ENCODE measurements at places on chromosomes 12 and 14. TPM values are rescaled to one million over a fixed set of nuclear protein-coding genes. Genes with fewer than 3 reads are reported as not detected.

DNA sequence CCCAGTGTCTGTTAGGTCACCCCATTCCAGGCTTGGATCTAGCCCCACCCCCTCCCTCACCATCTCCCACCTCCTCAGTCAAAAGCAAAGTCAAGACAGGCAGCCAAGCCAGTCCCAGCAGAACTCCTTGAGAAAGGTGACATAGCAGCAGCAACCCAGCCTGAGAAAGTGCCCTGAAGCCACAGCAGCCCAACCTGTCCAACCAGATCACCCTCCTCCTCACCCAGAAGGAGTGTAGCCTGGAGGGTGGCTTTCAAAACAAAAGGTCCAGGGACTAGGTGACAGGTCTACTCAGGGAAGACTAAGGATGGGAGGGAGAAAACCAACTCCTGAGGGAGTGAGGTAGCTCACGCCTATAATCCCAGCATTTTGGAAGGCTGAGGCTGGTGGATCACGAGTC, 5.2 kb downstream of the RAB15 start:
- DNase-seq = peak; percentile 77

NXPH4 gene
- not detected for total RNA-seq

- DNase-seq = no peak
Measured at GRCh38 chr12:48105321-48105866, 485 bp downstream of the SENP1 start.

DNA sequence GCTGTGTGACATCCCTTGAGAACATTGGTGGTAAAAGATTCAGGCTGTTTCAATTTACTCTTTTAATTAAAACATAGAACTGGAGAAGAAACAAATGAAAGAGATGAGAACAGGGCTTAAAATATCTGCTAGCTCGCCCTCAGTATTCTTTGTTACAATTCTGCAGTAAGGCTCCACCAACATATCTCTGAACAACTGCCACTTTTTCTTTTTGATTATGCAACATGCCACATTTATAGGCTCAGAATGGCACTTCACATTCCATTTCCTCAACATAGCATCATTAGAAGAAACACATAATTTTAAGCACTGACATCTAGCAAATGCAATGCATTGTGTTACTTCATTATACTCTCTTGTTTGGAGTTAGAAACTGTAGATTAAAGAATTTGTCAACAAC, 1315.2 kb downstream of the LRFN5 start:
- no peak for DNase-seq

GRCh38 chr12:29164477-29165393, 15.7 kb downstream of the FAR2 start:
- no peak for DNase-seq

TAS2R20 gene
- 1.2 TPM for total RNA-seq

GRCh38 chr12:106001837-106002218, 136.9 kb downstream of the NUAK1 start:
- DNase-seq = no peak

- no peak for DNase-seq
Measured at GRCh38 chr12:23356927-23357708, 592.4 kb downstream of the SOX5 start.

SMIM41 gene
- 6.1 TPM for total RNA-seq

WSCD2 gene
- 1.7 TPM for total RNA-seq

DNA sequence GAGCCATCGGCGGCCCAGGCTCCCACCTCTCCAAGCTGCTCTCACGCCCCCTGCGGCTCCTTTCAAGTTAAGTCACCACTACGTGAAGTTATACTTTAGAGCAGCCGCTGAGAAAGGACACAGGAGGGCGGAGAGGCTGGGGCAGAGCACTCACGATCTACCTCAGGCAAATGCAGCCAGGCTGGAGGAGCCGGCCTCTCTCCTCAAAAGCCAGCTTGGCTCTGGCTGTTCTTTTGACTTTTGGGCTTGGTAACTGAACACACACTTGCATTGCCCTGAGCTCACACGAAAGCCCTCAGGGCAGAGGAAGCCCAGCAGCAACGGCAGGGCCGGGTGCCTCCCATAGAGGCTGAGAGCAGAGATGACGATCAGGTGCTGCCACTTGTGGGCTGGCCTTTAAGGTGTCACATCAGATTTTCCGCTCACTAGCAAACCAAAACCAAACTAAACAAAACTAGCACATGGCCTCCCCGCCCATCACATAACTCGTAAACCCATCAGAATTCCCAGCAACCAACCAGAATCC, 75.2 kb downstream of the PITPNM2 start:
- DNase-seq = peak; percentile 74

UBR7 gene
- 13.8 TPM for total RNA-seq

IQSEC3 gene
- total RNA-seq = 4.6 TPM

DNA sequence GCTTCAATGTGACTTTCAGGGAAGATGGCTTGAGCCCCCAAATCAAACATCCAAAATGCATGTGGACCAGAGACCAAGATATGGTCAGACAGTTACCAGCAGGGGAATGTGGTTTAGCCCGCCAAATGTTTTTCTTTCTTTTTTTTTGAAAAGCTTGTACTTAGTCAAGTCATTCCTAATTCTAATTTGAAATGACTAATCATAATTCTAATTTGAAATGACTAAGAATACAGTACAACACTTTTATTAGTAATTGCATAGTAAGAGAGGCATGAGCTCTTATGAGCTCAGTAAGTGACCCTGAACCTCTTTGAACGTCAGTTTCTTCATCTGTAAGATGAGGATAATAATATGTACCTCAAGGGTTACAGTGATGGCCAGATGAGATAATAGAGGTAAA, 72.4 kb downstream of the HECTD4 start:
- DNase-seq = no peak

DNA sequence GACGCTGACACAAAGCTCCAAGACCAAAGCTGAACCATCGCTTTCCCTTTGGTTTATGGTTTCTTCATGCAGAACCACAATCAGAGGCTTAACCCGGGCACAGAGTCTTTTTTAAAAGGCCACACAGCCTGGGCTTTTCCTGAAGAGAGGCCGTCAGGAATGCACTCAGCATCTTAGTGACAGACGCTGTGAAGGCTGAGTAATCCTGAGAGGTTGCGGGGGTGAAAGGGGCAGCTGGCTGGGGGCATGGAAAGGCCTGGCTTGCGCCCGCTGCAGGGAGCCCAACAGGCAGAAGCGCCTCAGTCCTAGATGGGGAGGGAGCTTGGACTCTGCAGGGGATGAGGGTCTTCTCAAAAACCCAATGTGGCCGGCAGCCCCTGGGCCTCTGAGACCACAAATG, 13.6 kb downstream of the CTDSP2 start:
- no peak for DNase-seq

KLRG1 gene
- 3.3 TPM for total RNA-seq

DNA sequence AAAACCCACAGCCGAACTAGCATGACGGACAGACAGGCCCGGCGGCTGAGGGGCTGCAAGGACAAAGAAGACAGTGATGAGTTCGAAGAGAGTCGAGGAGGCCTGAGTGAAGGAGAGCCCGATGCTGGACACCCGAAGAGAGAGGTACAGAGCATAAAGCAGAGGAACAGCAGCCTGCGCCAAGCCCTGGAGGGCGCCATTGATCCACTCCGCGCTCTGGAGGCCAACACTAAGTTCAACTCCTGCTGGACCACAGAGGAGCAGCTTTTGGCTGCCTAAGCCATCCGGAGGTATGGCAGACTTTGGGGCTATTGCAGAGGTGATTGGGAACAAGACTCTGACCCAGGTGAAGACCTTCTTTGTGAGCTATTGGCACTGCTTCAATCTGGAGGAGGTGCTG, 7.8 kb upstream of the PLXNC1 start:
- DNase-seq = no peak

CD4 gene
- 67.6 TPM for total RNA-seq

GRCh38 chr12:2335109-2335508, 282.3 kb downstream of the CACNA1C start:
- DNase-seq = no peak

DNA sequence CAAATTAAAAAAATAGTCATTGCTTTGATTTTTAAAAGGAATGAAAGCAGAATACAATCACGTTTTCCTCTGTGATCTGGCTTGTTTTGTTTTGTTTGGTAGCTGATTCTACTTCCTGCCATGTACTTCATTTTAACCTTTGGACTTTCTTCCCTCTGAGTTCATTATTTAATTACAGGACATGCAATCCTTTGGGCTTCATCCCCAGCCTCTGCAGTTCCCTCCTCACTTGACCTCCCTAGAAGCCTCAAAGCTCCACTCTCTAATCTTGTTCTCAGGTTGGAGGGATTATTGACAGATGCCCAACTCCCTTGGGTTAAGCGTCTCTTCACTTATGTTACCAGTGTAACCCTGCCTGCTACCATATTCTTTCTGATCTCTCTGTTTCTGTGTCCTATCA, 967.9 kb upstream of the SEL1L start:
- DNase-seq = no peak

GRCh38 chr12:111430433-111431353, 25.0 kb downstream of the SH2B3 start:
- no peak for DNase-seq

DNA sequence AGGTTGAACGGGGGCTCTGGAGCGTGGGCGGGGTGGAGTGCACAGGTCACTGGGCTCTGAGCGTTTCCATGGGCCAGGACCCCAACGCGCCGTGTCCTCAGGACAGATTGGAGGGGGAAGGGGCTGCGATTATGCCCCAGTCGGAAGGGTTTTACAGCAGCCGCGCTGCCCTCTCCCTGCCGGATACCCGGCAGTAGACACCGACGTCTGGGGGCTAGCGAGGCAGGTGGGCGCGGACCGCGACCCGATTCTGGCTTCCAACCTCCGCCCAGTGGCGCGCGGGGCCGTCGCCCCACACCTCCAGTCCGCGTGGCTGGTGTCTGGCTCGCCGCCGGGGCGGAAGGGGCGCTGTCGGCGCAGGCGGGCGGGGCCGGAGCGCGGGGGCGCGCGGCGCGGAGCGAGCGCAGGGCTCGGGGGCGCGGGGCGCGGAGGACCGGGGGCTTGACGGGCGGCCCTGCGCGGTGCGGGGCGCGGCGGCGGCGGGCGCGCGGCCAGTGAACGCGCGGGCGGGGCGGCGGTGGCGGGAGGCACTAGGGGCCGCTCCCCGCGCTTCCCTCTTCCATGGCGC, 2.4 kb upstream of the KIF26A start:
- DNase-seq = peak; percentile 66

LYZ gene
- 1,056 TPM for total RNA-seq

TGM1 gene
- 12.3 TPM for total RNA-seq

DNA sequence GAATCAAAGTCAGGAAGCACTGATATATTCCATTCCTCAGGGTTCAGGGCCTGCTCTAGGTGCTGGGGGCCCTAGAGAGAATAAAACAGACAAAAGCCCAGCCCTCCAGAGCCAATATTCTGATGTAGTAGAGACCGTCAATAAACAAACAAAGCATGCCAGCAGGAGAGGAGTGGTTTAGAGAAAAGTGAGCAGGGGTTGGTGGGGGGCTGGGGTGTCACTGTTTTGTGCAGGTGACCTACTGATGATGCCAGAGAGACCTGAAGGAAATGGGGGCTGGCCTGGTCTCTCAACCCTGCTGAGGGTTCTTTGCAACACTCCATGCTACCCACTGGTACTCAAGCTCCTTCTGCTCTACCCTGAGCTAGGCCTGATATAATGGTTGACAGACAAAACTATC, 26.5 kb downstream of the IL26 start:
- DNase-seq = no peak

DNA sequence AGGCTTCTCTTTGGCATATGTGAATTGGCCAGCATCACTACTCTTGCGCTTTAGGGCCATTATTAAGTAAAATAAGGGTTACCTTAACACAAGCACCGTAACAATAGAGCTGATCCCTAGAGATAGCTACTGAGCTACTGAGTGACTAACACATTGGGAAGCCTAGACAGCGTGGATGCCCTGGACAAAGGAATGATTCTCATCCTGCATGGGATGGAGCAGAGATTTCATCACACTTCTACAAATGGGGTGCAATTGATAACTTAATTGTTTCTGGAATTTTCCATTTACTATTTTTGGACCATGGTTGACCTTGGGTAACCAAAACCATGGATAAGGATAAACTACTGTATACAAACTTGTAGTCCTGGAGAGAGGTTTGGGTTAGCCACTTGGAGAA, 57.1 kb downstream of the FBXO34 start:
- no peak for DNase-seq

- DNase-seq = no peak
Measured at GRCh38 chr14:69064596-69064995, 85.5 kb upstream of the ACTN1 start.

RTN1 gene
- 9.6 TPM for total RNA-seq

DNA sequence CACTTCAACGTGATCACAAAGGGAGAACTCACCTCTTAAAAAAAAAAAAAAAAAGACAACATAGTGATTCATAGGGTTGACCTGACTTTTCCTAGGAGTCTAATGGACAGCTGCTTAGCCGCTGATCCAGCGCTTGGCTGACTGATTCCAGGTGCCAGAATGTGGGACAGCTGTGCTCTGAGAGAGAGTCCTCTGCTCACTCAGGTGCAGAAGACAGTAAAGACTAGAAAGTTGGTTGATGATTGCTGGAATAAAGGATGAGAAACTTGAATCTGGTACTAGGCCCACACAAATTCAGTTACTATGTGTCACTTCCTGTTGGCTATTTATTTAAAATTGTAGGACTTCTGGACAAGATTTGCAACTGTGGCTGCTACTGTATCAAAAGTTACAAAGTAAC, 229.4 kb downstream of the CHST11 start:
- no peak for DNase-seq

GARIN6 gene
- total RNA-seq = not detected

GRCh38 chr14:33150666-33151428, 212.2 kb downstream of the NPAS3 start:
- no peak for DNase-seq

DNA sequence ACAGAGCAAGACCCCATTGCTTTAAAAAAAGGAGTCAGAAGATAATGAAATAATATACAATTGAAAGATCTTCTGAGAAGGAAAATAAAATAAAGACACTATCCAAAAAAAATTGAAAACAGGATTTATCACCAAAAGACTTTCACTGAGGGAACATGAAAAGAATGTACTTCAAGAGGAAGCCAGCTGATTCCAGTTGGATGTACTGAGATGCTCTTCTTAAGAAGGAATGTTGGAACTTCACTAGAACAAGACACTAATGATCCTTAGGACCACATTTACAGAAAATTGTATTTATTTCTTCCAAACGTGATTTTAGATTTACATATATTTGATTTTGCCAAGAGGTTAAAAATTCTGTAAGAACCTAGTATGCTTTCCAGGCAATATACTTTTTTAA, 65.6 kb upstream of the CNOT2 start:
- no peak for DNase-seq

HNRNPC gene
- 368 TPM for total RNA-seq

DNA sequence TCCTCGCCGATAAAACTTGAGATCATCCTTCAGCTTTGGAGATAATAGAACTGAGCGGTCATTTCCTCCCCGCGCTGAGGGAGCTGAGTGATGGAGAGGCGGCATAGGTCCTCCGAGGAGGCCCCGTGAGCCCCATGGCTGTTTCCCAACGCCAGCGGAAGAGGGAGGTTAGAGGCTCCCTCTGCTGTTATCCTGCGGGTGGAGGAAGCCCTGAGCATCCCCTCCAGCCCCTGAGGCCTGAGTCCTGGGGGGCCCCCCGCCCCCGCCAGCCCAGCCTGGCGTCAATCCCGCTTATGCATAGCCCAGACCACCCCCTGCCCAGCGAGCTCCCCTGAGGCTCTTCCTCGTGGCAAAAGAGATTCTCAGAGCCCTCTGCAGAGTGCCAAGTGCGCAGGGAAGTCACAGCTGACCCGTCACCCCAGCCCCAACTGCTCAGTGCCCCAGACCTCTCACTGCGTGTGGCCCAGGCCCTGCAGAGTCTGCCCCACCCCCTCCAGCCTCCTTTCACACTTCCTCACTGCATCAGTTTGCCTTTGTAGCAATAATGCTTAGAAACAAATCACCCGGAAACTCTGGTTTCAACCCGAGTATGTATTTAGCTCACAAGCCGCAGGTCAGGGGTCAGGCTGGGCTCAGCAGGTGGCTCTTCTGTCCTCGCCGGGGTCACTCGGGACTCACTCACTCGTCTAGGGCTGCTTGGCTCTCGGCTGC, 44.7 kb upstream of the GALNT9 start:
- peak; percentile 53 for DNase-seq
